Smooth muscle cell of bladder (primary cell): ENCODE measurements at places on chromosomes 6 and 20. TPM values are rescaled to one million over a fixed set of nuclear protein-coding genes. Genes with fewer than 3 reads are reported as not detected.

The DEFB121 gene
- not detected in 2 replicates for total RNA-seq

The VGLL2 gene
- not detected in 2 replicates for total RNA-seq

The FABP7 gene
- 0.46 and 0.71 TPM in 2 replicates for total RNA-seq

The SOBP gene
- 4.2 and 5.3 TPM in 2 replicates for total RNA-seq

The LPA gene
- total RNA-seq = not detected in 2 replicates

The BPIFA1 gene
- total RNA-seq = not detected in 2 replicates

The LKAAEAR1 gene
- total RNA-seq = 0.14 TPM in 1 of 2 replicates, not detected in the other

The TNF gene
- not detected in 2 replicates for total RNA-seq

The PREP gene
- total RNA-seq = 13.4 and 18.3 TPM in 2 replicates

The POU3F2 gene
- not detected in 2 replicates for total RNA-seq
